Stimulated activated CD8-positive, alpha-beta memory T cell treated with anti-CD3 and anti-CD28 coated beads, Interleukin-7, amount 100 ng/mL, for 24 hours (primary cell): ENCODE measurements at places on chromosomes 5 and 9.
A peak's percentile ranks its signal among the peaks of the same experiment; 100 is the strongest.

- no peak for DNase-seq
Measured at GRCh38 chr9:23830929-23831730, 5.1 kb upstream of the ELAVL2 start.

DNA sequence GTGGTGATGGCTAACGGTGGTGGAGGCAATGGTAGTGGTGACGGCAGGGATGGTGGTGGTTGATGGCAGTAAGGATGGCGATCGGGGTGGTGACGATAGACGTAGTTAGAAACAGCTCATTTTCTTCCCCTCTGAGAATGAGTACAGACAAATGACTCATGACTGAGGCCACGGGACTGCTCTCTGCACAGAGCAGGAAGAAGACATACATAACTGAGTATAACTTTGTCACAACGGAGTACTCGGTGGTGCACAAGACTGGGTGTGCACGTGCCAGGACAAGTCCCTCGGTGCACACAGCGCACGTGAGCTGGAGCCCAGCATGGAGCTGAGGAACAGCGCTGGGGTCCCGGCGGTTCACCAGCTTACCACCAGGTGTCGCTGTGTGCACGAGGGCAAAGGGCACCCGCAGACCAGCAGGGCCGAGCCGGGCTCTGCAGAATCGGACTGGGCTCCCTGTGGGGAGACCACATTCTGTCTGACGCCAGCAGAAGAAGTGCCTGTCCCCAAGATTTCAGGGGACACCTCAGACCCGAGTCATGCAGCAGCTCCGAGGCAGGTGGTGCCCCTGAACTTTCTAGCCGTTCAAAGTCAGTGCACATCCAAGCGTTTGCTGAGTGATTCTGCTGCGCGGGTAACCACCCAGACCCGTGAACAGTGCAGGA is 188.6 kb downstream of the FSTL4 start:
- peak; percentile 58 for DNase-seq

DNA sequence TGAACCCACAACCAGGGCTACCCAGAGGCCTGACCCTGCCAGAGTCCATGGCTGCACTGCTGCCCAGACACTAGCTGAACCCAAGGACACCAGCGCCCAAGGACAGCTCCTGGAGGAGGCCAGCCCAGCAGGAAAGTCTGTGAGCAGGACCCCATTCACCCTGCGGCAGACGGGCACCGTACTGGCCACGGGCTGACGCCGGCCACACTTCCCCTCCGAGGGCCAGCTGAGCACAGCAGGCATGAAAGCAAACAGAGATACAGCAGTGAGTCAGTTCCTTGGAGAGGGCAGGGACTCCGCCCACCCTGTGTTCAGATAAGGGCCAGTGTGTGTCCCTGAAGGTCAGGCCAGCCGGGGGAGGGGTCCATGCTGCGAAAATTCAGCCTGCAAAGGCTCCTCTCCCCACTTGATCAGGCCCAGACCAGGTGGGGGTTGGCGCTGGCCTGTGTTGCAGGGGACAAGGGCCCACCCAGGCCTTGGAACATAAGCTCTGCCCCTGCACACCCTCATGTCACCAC is 3.2 kb downstream of the RNF208 start:
- no peak for DNase-seq

DNA sequence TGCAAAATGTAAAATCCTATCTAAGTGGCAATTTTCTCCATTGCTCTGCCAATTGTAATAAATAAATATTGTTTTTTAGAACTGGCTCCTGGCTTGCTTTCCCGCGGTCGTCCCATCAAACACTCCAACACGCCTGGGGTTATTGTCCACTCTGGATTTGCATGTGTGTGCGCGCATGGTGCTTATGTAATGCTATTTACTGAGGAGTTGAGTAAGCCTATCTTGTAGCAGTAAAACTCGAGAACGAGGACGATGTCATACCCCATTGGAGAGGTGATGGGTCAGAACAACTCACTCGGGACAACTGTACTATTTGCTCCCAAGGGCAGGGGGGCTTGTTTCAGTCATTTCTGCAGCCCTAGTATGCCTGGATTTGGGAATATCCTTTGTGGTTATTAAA is 220.9 kb downstream of the PAX5 start:
- DNase-seq, result no peak

DNA sequence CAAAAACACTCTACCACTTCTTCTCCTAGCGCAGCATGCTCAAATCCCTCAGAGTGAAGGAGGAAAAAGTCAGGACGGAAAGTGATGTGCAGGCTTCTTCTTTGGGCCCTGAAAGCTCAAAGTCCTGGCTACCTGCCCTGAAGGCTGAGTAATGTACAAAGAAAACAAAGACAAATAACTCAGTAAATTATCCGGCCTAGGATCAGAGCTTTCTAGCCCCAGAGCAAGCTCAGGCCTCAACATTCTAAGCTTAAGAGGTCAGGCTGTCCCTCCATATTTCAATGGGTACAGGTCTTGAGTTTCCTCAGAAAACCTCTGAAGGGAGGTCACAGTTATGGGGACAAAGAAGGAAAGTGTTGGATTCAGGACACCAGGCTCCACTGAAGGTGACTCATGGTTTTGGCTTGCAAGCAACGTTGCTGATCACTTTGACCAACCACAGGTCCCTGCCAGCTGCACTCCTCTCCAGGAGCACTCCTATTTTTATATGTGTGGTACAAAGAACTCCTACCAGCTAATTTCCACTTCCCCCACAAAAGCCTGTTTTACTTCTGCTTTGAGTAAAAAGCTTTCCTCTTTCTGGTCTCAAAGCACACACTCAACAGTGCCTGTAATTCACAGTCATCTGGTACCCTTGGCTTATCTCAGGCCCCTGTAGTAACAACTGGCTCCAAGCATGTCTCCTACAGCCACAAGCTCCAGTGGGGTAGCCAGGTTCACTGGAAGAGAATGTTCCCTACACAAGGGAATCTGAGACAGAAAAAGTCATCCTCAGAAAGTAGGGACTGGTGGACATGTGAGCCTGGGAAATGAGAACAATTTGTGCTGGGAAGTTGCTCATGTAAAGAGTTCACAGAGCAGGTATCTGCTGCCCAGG is 115.7 kb downstream of the UGCG start:
- no peak for DNase-seq

DNA sequence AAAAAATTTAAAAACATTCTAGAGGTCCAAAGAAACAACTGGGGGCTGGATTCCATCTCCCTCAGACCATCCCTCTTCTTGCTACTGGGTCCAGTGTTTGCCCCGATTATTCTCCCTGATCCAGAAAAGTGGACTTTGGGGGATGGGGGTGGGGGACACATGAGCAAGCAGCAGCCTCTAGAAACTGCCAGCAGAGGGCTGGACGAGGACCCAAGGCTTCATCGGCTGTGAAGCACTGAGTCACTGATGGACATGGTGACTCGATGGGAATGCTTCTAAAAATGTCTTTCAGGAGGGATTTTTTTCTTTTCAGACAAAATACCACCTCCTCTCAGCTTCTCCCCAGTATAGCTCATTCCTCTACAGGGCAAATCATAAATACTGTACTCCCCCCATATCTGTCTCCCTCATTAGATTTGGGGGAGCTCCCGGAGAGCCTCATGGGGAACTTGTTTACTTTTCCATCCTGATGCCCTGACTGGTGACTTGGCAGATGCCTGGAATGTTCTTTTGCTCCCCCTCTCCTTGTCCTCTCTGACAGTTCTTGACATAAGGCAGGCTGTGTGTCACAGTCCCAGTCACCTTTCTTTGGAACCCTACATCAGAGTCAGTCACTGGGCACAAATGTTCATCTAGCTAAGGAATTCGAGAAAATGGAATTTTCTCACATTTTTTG is 67.2 kb upstream of the STC2 start:
- no peak for DNase-seq

DNA sequence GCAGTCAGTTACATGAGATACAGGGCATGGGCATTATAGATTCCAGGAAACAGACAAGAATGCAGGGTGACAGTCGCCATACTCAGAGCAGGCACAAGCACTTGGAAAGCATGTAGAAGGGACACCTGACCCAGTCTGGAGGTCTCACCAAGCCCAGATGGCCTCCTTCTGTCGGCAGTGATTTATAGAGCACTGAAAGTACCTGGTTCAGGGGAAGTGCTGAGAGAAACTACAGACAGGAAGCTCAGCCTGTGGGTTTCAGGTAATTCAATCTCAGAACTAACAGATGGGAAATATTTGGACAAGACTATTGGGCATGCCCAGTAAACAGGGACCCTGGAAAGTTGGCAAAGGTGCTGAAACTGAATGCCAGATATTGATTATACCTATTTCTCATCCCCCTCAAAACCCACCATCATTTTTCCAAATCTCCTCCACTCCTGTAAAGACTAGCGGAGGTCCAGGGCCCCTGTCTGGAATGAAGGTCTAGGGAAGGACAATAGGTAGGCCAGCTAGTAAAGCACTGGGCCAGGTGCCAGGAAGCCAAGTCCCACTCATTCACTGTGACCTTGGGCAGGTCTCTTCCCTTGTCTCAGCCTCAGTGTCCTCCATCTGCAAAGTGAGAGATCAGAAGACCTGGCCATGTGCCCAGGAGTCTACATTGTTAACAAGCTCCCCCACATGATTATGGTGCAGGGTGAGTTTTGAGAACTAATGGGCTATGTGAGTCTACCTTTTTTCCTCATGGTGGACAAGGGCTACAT is 26.9 kb downstream of the KLHL3 start:
- no peak for DNase-seq

- no peak for DNase-seq
Measured at GRCh38 chr5:26812714-26813113, 225.7 kb downstream of the CDH9 start.
